ENCODE measurements at places on chromosomes 11 and 22.

- DNase-seq = no peak
Measured at GRCh38 chr11:105968021-105968697, 53.9 kb downstream of the MSANTD4 start.

DNA sequence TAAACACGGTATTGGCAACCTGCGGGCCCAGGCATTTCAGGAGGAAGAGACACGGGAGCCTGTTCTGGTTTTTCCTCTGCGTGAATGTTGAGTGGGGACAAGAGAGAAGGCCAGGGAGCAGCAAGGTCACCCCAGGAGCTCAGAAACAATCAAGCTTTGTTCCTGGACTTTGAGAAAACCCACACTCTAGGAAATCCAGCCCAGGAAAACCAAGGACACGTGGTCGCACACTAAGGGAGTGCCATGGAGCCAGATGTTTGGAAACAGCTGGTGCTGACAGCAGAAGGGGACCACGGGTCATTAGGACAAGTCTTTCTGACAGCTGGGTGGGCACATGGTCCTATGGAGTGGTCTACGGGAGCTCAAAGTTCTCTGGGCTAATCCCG is 44.1 kb downstream of the MYH9 start:
- no peak for DNase-seq

- no peak for DNase-seq
Measured at GRCh38 chr11:73176874-73177155, 34.7 kb upstream of the FCHSD2 start.

GRCh38 chr11:33877038-33877437 is 14.8 kb downstream of the LMO2 start:
- DNase-seq = no peak

Measured in HS-27A (cell line).